NCI-H1417 (cell line): ENCODE measurements at places on chromosomes 6 and 20.

DNA sequence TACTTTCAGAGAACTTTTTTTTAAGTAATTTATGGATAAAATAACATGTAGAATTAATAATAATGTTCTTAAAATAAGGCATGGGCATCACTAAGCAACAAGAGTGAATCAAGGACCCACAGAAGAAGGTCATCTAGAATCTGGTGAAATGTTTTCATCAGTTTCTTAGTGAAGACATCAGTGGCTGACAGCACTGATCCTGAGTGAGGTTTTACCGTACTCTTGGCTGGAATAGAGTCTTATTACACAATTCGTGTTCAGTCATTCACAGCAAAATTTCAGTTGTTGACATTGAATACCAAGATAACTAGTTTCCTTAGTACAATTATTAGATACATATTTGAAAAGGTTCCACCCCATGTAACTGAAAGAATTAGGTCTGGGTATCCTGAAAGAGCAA lies 140.4 kb downstream of the C6orf58 start:
- no peak for DNase-seq

- DNase-seq, result no peak
Measured at GRCh38 chr6:158170656-158171081, 2.5 kb downstream of the GTF2H5 start.

DNA sequence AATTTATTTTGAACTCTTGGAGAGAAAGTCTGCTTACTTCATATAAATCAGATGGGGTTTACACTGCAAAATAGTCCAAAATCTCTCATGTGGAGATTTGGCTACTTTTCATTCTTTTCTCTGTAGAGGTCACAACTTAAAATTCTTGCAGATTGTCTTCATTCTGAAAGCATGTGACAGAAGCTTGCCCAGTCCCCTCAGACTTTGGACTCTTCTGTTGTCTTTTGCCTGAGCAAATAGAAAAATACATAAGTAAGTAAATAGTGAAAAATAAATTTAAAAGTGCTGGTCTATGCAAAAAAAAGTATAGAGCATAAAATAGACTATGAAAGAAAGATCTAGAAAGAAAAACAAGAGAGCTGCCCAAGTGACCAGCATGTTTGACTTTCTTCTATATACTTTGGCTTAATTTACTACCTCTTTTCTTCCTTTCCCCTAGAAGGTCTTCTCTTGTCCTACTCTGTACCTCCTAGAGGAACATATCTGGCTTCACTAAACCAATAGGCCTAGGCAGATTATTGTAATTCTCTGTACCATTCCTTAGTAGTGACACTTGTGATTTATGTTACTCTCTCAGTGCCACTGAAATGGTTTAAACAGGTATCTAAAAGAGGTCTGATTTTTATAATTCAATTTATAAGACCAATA lies 260.9 kb downstream of the TENT5A start:
- no peak for DNase-seq

DNA sequence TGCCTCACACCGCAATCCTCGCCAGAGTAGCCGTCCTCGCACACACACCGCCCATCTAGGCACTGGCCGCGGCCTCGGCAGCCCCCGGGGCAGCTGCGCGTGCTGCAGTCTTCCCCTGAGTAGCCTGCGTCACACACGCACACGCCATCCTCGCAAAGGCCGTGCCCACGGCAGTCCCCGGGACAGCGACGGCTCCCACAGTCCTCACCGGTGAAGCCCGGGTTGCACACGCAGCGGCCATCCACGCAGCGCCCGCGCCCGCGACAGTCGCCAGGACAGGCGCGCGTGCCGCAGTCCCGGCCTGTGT lies 13.1 kb downstream of the TNXB start:
- no peak for DNase-seq

DNA sequence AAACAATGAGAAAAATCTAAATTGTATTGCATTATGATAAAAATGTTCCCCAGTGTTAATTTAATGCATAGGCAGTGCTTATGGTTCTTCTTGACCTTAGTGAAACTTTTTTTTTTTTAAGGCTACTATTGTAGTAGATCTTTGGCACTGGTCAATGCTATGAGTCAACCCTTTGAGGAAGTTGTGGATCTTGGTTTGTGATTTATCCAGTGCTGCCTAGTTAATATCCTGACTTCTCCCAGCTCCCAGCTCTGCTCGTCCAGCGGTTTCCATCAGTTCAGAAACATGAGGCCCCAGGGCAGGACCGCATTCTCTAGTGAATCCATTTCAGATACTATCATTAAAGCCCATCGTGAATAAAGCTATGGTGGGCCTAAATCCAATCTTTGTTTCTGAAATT lies 364.5 kb upstream of the JARID2 start:
- no peak for DNase-seq

- DNase-seq, result no peak
Measured at GRCh38 chr6:106011476-106011875, 74.7 kb upstream of the PRDM1 start.

DNA sequence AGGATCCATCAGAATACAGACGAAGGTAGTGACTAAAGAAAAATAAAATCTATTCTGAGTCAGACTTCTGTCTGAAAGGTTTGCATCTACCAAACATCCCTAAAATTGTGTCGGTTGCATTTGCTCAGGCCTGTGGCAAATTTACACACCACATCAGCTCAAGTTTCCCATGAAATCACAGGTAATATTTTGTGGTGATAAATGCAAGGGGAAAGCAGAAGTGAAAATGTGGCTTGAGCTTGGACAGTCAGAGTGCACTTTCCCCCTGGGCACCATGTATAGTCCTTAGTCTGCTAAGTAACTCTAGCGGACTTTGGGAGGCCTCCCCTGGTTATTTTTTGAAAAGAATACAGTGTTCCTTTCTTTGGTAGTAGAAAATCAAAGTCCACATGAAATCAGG lies 159.1 kb downstream of the PKHD1 start:
- no peak for DNase-seq

- DNase-seq, result no peak
Measured at GRCh38 chr6:137019476-137020272, 25.1 kb downstream of the IL20RA start.

- DNase-seq, result no peak
Measured at GRCh38 chr20:50208085-50208491, 17.5 kb downstream of the CEBPB start.

GRCh38 chr6:122482750-122483080 lies 11.1 kb upstream of the SERINC1 start:
- DNase-seq, result no peak

- DNase-seq, result no peak
Measured at GRCh38 chr6:33949877-33950435, 146.2 kb upstream of the MLN start.

- DNase-seq, result no peak
Measured at GRCh38 chr6:83044091-83044768, 21.4 kb downstream of the UBE3D start.

GRCh38 chr6:33785778-33786177 lies 3.2 kb downstream of the LEMD2 start:
- no peak for DNase-seq

GRCh38 chr6:167492100-167492449 lies 167.2 kb downstream of the TTLL2 start:
- no peak for DNase-seq

- no peak for DNase-seq
Measured at GRCh38 chr6:113876695-113877094, 19.6 kb downstream of the MARCKS start.

DNA sequence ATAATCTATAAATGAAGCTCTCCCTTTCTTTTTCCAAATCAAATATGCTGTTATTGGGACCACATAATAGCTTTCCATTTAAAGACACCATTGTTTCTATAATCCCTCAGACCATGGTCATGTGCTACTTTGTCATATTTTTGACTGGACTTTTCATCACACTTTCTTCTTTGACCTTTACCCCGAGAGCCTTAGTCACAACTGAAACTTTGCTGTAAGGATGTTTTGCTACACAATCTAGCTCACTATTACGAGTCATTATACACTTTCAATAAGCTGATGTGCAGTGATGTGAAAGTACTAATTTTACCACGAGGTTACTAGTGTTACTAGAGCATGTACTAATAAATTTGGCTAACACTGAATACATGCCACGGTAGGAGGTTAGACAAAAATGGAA lies 367.2 kb upstream of the RUNX2 start:
- no peak for DNase-seq

DNA sequence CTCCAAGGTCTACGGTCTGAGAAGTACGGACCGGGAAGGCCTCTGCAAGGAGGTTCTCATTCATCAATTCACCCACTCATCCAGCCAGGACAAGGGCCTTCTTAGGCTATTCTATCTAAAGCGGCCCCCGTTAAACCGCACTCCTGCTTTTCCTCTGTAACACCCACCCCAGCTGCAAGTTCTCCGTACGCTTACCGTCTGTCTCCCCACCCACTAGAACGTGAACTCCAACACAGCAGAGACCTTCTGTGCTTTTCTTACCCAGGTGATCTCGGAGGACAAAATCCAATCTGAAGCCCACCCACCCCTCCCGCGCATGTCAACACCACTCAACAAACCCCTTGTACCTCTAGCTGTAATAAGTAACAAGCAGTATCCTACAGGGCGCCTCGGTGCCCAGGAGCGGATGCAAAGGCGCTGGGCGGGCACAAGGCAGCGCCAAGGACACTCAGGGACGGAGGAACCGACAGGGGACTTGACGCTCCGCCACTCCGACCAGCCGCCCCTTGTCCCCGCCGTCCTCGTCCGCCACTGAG lies 351 bp downstream of the AURKA start:
- no peak for DNase-seq
